ENCODE measurements at places on chromosomes 11 and 22. TPM values are rescaled to one million over a fixed set of nuclear protein-coding genes. Genes with fewer than 3 reads are reported as not detected.
A peak's percentile ranks its signal among the peaks of the same experiment; 100 is the strongest.

DNA sequence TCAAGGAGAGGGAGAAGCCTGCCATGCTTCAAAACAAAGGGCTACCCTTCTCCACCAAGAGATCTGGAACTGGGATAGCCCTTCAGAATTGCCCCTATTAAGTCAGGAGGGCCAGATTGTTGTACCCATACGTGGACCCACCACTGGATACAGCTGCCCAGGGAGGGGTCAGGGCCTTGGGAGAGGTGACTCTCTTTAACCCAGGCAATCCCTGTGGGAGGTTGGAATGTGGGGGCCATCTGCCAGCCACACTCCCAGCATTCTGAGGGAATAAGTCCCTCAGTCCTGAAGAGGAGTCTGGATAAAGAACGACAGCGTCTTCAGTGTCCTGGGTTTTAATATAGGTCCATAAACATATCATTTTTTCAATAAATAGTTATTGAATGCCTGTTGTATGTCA lies 588.2 kb upstream of the TENM4 start:
- no peak for DNase-seq

- DNase-seq, result no peak
These were observed 19.2 kb upstream of the RRAS2 start for GRCh38 chr11:14378171-14378570.

GRCh38 chr11:84855508-84856245 lies 771.5 kb downstream of the DLG2 start:
- no peak for DNase-seq

- no peak for DNase-seq
These were observed 534.3 kb downstream of the ETS1 start for GRCh38 chr11:128052912-128053641.

DNA sequence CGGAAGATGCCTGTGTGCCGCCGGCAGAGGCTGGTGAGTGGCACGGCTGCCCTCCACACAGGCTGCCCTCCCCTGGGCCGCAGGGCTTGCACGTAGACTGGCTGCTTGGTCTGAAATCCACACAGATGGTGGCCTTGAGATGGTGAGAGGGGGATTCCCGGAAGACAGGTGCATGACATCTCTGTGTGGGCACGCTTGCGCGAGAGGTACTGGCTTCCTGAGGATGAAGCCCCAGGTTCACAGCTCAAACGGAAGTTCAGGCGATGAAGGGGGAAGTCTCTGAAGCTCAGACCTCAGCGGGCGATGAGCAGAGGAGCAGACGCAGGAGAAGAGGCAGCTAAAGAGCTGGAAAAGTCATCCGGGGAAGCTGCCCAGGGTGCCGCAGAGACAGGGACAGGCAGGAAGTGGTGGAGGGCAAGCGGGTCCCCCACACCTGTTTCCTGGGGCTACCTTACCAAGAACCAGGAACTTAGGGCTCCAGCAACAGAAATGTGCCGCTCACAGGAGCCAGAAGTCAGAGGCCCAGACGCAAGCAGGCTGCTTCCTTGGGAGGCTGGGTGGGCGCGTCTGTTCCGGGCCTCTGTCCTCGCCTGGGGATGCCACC lies 7.2 kb downstream of the CRELD2 start:
- no peak for DNase-seq

GRCh38 chr11:125637840-125638239 lies 12.9 kb downstream of the CHEK1 start:
- no peak for DNase-seq

DNA sequence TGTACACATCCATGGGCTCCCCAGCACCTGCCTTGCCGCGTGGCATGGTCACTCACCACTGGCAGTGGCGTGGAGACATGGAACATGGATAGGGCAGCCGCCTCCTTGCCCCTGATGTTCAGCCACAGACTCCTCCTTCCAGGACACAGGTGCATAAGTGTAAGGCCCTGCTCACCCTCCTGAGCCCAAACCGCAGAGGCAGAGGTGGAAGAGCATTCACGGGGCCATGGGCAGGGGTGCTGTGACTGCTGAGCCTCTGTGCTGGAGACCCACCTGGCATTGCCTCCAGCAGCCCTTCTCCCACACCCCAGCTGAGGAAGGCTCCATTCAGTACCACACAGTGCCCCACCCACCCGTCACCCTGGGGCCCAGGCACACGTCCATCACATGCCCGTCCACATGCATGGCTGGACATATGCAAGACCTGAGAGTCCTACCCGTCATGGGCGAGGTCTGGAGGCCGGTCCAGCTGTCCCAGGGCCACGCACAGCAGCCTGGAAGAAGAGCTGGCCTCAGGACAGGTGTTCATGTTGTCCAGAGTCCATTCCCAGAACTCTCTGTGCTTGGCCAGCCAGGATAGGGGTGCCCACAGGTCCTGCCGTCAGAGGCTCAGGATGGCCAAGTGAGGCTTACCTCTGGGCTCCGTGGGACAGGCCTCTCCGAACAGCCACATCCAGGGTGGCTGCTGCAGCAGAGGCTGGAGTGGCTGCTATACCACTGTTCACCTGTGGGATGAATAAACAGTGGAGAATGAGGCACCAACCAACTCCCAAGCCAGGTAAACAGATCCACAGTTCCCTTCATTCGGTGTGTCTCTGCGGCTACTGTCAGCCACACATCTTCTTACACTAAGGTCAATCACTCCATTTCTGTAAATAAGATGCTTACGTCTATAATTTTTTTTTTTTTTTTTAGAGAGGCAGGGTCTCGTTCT lies 1.7 kb upstream of the TUBGCP6 start:
- no peak for DNase-seq

DNA sequence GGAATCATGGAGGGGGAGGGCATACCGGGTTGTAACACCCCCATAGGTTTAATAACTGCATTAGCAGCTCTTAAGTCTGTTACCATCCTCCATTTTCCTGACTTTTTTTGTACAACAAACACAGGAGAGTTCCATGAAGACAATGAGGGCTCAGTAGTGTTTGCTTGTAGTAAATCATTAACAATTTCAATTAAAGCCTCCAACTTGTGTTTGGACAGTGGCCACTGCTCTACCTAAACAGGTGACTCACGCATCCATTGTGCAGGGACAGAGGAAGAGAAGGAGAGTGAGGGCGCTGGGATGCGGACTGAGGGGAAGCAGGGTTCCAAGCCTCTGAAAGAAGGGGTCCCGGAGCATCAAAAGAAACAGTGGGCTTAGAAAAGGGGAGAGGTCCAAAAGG lies 21.3 kb upstream of the MTNR1B start:
- no peak for DNase-seq

DNA sequence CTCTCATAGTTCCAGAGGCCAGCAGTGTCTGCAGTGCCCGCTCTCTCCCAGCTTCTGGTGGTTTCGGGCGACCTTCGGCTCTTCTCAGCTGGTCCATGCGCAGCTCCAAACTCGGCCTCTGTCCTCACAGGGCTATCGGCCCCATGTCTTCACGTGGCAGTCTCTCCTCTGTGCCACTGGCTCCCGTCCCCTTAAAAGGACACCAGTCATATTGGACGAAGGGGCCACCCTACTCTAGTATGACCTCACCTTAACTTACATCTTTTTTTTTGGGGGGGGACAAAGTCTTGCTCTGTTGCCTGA lies 13.8 kb downstream of the LTO1 start:
- no peak for DNase-seq

- no peak for DNase-seq
These were observed 489.5 kb downstream of the TBC1D22A start for GRCh38 chr22:47251911-47252310.

- DNase-seq, result no peak
These were observed 21.7 kb upstream of the TNRC6B start for GRCh38 chr22:40156001-40156516.

GRCh38 chr11:19332476-19332875 lies 91.7 kb upstream of the E2F8 start:
- DNase-seq, result no peak

GRCh38 chr11:61529537-61530225 lies 21.1 kb downstream of the LRRC10B start:
- no peak for DNase-seq

GRCh38 chr11:132691848-132692550 lies 840.3 kb downstream of the OPCML start:
- DNase-seq, result no peak

DNA sequence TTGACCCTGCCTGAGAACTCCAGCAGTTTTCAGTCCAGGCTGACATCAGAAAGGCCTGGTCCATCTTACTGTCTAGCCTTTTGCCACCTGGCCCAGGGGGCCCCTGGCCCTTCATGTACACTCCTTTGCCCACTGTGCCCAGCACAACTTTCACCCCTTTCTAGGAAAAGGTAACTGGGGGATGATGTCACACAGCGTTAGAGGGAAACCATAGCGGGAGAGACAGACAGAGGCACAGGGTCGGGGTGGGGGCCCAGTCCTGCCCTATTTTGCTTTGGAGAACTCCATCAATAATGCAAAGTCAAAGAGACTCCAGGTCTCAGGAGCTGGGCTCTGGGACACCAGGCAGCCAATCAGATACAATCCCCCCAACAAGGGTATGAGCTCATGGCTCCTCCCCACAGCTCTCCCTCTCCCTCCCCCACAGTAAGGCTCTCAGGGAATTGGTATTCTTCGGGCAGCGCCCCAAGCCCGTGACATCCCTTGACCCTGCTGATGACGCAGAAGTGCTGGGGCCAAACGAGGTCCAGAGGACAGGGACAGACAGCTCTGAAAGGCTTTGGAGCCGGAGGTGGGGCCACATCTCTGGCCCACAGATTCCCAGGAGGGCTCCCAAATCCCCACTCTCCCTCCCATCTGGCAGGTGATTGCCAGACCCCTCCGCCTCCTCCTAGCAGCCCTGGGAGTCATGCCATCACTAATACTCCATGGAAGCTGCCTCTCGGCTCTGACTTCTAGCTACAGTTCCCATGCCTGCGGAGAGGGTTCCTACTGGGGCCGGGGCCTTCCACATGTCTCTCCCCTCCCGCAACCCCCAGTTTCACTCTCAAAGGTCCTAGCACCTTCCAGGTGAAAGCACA lies 5.9 kb downstream of the USP2 start:
- DNase-seq, result peak; percentile 91

DNA sequence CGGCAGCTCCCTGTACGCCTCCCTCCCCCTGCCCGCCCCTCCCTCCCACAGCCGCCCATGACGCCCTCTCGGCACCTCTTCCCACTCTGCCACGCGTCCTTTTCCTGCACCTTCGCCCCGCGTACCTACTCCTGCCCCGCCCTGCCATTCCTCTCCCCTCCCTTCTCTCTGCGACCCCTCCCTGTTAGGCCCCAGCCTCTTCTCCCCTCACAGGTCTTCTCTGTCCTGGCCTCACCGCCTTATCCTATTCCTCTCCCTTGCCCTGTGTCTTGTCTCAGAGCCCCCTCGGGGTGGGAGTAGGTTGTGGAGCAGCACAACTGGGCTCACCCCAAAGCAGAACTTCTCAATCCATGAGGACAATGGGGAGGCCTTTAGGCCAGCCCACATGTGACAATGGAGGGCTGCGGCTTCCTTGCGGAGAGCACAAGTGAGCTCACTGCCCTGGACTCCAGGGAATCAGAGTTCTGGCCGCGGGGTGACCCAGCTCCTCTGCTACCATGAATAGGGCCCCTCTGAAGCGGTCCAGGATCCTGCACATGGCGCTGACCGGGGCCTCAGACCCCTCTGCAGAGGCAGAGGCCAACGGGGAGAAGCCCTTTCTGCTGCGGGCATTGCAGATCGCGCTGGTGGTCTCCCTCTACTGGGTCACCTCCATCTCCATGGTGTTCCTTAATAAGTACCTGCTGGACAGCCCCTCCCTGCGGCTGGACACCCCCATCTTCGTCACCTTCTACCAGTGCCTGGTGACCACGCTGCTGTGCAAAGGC lies 539 bp downstream of the SLC35C1 start:
- peak; percentile 68 for DNase-seq

- DNase-seq, result no peak
These were observed 118.6 kb downstream of the HIPK3 start for GRCh38 chr11:33375688-33376311.

DNA sequence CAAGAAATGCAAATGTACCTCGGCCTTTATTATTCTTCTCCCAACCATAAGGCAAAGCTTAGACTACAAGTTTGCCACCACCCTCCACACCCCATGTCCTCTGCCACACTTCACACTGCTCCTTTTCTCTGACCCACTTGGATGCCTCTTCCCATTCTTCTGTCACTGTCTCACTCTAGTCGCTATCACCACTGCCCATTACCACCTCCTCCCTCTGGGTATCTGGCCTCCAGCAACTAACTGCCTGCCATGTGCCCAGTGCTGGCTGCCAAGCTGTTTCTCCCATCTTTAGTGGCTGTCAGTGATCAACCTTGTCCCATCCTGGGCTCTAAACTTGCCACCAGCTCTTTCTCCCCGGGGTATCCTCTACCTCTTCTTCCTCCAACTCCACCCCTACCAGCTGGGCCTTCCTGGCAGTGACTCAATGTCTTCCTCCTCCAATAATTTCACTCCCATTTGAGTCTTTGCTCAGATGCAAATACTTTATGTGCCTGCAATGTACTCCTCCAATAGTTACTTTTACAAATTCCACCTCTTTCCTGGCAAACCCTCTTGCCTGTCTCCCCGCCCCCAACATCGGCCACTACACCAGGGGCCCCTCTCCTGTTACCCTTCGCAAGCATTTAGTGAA lies 20.1 kb upstream of the KDM2A start:
- DNase-seq, result peak; percentile 68

The CHRDL2 gene
- 2.7 TPM for total RNA-seq

The VWA5A gene
- 4.3 TPM for total RNA-seq

The EP300 gene
- total RNA-seq, result 25.6 TPM

The BEST1 gene
- 3.4 TPM for total RNA-seq

The MLC1 gene
- 0.14 TPM for total RNA-seq

The KRTAP5-7 gene
- not detected for total RNA-seq

The C11orf21 gene
- total RNA-seq, result 12.7 TPM
